C1 segment of cervical spinal cord (tissue), 14 donors: ENCODE measurements at places on chromosomes 13 and 19.

DNA sequence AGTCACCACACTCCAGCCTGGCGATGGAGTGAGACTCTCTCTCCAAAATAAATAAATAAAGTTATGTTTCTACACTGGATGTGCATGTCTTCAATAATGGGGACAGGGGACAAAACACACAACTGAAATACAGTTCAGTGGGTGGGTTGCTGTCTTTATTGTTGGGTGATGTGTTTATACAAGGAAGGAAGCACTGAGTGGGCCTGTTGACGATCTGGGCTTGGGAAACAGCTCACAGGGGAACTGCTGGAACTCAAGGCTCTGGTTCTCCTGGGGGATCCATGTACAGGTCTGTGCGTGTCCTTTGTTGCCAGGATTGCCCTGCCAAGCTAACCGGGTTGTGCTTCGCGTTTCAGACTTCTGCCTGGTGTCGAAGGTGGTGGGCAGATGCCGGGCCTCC is 18.9 kb downstream of the SPINT2 start:
- no peak for DNase-seq

DNA sequence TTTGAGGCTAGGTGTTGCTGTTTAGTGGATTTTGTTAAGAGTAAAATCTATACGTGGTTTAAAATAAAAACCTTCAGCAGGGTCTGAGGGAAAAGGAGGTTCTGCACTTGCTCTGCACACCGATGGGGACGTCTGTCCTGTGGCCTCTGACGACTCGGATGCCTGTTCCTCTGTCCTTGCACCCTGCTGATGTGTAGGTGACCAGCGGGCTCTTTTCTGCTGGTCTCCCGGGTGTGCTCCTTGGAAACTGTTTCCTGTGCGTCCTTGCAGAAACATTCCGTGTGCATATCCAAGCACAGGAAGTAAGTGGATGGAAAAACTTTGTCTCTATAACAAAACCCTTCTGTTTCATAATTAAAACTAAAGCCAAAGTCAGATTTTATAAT is 3.8 kb downstream of the ATP4B start:
- no peak for DNase-seq

DNA sequence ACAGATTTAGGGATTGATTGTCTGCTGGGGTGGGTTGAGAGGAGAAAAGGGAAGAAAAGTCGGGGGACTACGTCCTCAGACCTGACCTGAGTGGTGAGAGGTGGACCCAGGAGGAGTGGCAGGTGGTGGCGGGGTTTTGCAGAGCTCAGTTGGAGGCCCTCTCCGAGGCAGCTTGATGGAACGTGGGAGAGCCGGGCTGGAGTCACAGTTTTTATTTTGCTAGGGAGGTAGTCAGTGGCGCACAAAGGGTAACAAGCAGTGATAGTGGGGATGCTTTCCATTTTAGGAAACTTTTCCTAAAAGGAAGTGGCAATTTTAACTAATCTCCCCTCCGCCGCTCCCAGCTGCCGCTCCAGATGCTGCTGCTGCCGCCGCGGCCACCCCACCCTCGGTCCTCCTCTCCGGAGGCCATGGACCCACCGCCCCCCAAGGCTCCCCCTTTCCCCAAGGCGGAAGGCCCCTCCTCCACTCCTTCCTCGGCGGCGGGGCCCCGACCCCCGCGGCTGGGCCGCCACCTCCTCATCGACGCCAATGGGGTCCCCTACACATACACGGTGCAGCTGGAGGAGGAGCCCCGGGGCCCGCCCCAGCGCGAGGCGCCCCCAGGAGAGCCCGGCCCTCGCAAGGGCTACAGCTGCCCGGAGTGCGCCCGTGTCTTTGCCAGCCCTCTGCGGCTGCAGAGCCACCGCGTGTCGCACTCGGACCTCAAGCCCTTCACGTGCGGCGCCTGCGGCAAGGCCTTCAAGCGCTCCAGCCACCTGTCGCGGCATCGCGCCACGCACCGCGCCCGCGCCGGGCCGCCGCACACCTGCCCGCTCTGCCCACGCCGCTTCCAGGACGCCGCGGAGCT is 1.1 kb upstream of the ZNF581 start:
- no peak for DNase-seq

DNA sequence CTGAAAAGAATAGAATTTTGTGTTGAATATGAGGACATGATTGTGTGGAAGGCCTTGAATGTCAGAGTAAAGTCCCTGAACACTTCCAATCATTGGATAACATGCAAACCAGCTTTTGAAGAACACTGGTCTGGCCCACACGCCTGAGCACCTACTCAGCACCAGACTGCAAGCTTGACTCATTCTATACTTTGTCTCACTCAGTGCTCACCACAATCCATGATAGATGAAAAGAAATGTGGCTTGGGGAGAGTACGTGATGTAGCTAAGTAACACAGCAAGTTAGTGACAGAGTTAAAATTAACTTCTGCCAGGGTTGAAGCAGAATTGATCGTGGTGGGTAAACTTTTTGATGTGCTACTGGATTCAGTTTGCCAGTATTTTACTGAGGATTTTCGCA is 12.0 kb downstream of the DLEU7 start:
- DNase-seq, result no peak

GRCh38 chr19:55599468-55599841 is at the start of gene FIZ1:
Gene FIZ1 (minus strand): TSS chr19:55599517. CDS start chr19:55597865, 1,652 bp downstream.
- DNase-seq, result peak; percentile 97

GRCh38 chr13:24053519-24054251 is 106.8 kb upstream of the SPATA13 start:
- DNase-seq, result peak; percentile 60

GRCh38 chr13:46896341-46897137 is at the start of gene HTR2A:
Gene HTR2A (minus strand): TSS chr13:46897053. CDS start chr13:46895906, 1,147 bp downstream.
- no peak for DNase-seq

GRCh38 chr19:17370026-17370587 is 7.0 kb downstream of the PLVAP start:
- no peak for DNase-seq

DNA sequence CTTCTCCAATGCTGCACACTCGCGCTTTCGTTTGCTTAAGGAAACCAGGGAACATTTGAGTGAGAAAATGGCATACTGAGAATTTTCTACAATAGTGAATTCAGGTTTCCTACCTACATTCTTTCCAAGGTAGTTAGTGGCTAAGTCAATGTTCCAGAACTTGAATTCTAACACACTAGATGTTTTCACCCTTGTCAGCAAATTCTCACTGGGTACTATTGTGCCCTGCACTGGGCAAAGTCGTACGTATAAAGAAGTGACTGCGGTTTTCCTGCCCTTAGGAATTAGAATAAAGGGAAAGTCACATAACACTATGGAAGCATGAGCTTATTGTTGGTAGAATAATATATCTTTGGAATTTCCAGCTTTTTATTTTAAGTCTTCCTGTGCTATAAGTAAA is 119.2 kb upstream of the TNFSF11 start:
- no peak for DNase-seq

- DNase-seq, result no peak
Measured at GRCh38 chr13:46491641-46492040, 61.3 kb upstream of the LRCH1 start.
